ENCODE measurements at places on chromosomes 2 and 18. TPM values are rescaled to one million over a fixed set of nuclear protein-coding genes. Genes with fewer than 3 reads are reported as not detected.

DNA sequence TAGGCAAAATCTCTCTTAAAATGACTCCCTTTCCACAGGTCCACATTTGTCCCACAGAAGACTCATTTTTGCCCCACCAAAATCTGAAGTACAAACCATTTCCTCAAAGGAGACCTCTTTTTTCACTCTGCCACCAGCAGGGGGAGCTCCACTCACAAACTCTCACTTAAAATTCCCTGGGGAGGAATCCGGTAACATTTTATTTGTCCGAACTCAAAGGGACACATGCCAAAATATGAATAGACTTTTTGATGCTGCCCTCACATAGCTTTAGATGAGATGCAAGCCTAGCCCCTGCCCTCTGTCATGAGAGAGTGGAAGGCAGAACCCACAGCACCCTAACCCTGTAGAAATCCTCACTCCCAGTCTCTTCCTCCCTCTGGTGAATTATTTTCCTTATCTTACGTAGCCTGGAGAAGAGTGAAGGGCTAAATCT, 57.1 kb downstream of the RMDN2 start:
- peak; percentile 54 for DNase-seq

UGT1A8 gene
- not detected for total RNA-seq

GRCh38 chr18:3179430-3180089, 40.2 kb downstream of the MYOM1 start:
- DNase-seq: no peak

DNA sequence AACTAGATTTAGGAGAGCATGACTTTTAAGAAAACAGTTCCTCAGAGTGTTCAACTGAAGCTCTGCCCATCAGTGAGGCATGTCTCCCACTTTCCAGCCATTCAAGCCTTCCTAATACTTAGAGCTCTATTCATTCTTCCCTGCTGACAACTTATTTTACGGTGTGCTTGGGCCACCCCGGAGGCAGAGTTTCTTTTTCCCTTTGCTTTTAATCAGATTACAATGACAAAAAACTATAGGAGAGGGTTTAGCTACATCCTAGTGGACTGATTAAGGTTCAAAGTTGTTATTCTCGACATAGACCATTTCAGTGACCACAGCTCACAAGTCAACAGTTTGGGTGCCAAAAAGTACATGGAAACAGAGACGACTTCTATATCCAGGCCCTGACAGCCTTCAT, 167.8 kb upstream of the TRIB2 start:
- DNase-seq: no peak

DRC1 gene
- total RNA-seq: not detected

DNA sequence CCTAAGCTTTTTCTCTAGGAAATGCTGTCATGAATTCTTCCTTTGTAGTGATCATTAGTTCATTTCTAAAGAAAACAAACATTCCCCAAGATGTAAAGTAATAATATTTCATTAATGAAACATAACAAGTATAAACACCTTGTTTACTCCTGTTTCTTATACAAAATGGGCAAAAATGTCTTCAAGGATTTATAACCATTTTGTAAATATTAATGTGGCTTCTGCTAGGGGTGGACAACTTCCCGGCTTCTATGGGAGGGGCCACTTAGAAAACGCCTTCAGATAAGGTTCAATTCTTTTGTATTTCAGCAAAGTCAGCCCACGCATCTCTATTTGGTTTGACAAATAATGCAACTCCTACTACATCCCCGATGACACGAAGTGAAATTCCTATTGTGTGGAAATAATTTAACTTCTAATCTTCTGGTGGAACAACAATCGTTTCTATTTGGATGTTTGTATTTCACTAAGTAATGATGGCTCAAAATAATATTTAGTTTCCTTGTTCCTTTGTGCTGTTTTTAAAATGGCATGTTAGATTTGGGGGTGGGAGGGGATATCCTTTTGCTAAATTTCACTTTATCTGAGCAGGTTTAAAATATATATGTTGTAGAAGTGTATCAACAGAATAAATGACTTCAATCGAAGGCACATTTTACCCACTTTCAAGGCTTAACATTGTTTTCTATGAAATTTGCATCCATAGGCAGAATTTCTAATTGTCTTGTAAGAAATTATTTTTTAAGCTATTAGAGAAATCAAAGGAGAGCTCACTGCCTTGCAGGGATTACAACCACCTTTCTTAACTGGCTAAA, 14.7 kb upstream of the HOXD1 start:
- DNase-seq: no peak

GRCh38 chr18:58038063-58038462, 6.0 kb upstream of the NEDD4L start:
- no peak for DNase-seq

PARD6G gene
- total RNA-seq: not detected

DNA sequence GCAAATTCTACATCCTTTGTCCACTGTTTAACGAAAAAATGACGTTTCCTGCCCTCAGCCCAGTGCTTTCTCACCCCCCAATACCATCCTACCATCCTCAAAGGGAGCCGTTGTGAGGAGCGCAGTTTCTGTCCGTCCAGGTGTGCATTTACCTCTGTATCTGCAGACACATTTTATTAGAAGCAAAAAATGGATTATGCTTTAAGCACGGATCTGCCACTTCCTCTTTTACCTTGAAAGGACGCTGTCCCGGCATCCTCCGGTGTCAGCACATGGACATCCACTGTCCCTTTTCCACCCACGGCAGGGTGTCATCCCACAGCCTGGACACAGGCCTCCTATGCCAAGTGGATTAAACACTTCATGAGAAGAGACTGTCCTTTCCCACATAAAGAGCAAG, 7.2 kb upstream of the MAL start:
- DNase-seq: no peak

DNA sequence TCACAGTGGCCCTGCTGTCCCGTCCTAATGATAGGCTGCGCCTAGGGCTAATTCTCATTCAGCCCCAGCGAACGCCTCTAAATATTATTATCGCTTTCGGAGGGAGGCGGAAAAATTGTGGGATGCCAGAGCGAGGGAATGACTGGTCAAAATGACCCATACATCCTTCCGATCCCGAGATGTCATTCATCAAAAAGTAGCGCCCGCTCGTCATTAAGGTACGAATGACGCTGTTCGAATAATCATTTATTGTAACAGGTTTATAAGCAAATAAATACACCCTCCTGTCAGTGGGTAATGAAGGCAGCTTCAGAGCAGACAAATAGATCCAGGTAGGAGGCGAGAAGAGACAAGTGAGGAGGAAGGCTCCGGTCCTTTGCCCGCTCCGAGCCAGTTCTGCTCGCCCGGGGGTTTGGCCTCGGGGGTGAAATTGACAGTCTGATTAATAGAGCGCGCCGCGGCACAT, at the start of gene EVX2:
EVX2 (minus strand) TSS at position 167 of the 466 bp plus-strand sequence. CDS start 186 bp downstream, outside the sequence.
- no peak for DNase-seq

GRCh38 chr2:173822889-173823542, 142.2 kb downstream of the SP3 start:
- no peak for DNase-seq

CFAP53 gene
- 0.40 TPM for total RNA-seq

- DNase-seq: no peak
Measured at GRCh38 chr18:75139226-75139911, 69.6 kb downstream of the PTGR3 start.

DNA sequence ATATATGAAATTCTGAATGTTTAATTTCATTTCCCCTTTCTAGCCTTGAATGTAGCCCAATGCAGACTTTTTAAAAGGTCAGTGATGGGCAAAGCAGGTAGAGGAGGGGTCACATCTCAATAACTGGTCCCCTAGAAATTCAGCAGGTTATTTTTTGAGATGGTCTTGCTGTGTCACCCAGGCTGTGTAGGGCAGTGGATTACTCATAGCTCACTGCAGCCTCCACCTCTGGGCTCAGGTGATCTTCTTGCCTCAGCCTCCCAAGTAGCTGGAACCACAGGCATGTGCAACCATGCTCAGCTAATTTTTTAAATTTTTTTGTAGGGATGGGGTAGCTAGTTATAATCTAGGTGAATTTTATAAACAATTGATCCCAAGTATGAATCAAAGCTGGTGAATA, 8.8 kb downstream of the IAH1 start:
- no peak for DNase-seq

TP53I3 gene
- 0.56 TPM for total RNA-seq

- no peak for DNase-seq
Measured at GRCh38 chr2:45736757-45737704, 85.6 kb downstream of the PRKCE start.

LAPTM4A gene
- total RNA-seq: 30.0 TPM

DNA sequence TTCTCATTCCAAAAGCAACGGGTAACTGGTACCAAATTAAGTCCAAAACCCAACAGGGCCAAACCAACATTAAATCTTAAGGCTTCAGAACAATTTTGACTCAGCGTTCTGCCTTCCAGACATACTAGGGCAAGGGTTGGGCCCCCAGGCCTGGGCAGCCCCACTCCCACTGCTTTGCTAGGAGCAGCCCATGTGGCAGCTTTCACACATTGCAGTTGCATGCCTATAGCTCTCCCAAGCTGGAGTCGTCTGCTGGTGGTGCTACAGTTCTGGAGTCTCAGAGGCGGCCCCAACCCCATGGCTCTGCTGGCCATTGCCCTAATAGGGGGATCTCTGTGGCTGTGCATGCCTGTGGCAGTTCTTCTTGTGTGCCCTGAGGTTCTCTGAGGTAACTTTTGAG, 37.6 kb upstream of the CD226 start:
- no peak for DNase-seq

- DNase-seq: no peak
Measured at GRCh38 chr2:105393373-105394055, 5.3 kb downstream of the FHL2 start.

PLA2R1 gene
- total RNA-seq: 0.03 TPM

NYAP2 gene
- total RNA-seq: 0.11 TPM

RESP18 gene
- not detected for total RNA-seq

- DNase-seq: no peak
Measured at GRCh38 chr2:62787386-62787785, 81.9 kb downstream of the EHBP1 start.

GRCh38 chr2:16080071-16080470, 139.7 kb downstream of the MYCN start:
- DNase-seq: no peak

FRZB gene
- total RNA-seq: not detected

DNA sequence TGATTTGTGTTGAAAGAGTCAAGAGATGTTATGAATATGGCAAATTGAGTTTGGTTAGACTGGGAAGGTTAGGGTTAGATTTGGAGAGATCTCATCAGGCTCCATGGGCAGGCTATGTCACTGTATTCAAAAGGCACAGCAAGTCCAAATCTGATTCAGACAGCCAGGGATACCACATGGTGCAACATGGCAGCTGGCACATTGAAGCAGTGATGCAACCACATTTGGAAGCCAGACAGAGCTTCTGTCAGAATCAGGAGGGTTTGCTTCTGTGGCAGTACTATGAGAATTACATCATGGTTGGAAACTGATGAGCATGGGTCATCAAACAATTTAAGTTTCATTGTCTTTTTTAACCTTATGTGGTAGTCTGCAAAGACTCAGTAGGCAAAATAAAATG, 772.2 kb downstream of the SUCLG1 start:
- no peak for DNase-seq

DNA sequence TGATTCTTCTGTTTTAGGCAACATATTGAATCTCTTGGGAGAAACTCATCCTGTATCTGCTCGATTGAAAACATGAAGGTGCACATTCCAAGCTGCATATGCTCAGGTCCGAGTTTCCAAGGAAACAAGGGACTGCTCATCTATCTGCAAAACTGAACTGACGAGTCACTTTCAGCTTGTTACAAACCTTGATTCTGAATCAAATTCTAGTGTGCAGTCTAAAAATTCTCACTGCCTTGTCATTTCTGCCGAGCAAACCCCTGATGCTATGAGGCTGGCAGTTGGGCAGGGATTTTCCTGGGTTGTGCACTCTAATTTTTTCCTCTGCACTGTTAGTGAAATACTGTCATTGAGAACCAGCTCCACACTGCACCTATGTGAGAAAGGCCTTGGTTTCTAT, 101.3 kb upstream of the ETAA1 start:
- no peak for DNase-seq

DNA sequence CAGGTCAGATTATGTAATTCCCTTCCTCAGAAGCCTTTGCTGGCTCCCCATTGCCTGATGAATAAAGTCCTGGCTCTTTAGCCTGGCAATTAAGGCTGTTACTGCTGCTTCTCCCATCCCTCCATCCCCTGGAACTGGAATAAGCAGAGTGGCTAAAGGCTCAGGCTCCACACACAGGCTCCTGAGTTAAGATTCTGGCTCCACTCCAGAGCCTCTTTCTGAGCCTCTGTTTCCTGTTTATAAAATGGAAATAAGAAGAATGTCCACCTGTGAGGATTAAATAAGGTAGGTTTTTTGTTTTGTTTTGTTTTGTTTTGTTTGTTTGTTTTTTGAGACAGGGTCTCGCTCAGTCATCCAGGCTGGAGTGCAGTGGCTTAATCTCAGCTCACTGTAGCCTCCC, 50.0 kb downstream of the ZFP36L2 start:
- no peak for DNase-seq

GRCh38 chr2:218961651-218962570, 2.4 kb downstream of the CDK5R2 start:
- DNase-seq: no peak

GRCh38 chr18:44733754-44734465, 53.2 kb downstream of the SETBP1 start:
- no peak for DNase-seq

SPP2 gene
- not detected for total RNA-seq

All from activated T-cell treated with anti-CD3 and anti-CD28 coated beads, Interleukin-2, amount 50 U/mL, for 4 hours (primary cell).